ENCODE measurements at places on chromosomes 3 and 15. TPM values are rescaled to one million over a fixed set of nuclear protein-coding genes. Genes with fewer than 3 reads are reported as not detected.

- no peak for DNase-seq
These were observed 10.3 kb upstream of the ABHD10 start for GRCh38 chr3:111968319-111969054.

DNA sequence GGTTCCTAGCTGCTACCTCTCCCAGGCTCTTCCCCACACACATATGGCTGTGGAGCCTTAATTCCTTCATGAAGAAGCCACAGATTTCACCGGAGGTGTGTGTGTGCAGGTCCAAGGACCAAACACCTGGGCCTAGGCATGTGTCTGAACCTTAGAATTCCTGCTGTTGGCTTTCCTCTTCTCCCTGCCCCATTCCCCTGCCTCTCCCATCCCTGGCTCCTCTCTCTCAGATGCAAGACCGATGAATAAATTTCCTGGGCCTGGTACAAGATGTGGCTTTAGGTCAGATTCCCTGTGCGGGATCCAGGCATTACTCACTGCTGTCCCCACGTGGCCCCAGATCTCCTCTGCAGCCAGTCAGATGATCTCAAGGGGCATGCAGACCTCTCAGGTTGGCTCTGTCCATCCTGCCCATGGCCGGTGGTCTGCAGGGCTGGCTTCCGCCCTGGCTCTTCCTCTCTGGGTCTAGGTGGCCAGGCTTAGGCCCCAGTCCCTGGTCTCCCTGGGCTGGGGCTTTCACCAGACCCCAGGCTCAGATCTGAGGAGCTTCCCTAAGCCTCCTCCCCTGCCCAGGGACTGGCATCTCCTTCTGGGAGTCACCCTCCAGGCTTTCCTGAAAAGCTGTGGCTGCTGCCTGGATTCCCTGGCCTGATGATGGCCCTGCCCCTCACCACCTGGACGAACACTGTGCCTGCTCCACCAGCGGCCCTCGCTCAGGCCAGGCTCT is 20.5 kb downstream of the CCR9 start:
- peak; percentile 21 for DNase-seq

- DNase-seq, result peak; percentile 26
These were observed 8.5 kb upstream of the CTXND1 start for GRCh38 chr15:80260551-80260950.

GRCh38 chr15:66359740-66360139 is 3.3 kb upstream of the TIPIN start:
- no peak for DNase-seq

Gene RHCG
- 23.8 TPM for total RNA-seq

GRCh38 chr3:155202626-155203025 is 90.9 kb downstream of the STRIT1 start:
- peak; percentile 58 for DNase-seq

- no peak for DNase-seq
These were observed 29.1 kb upstream of the ATP13A5 start for GRCh38 chr3:193407688-193408087.

- DNase-seq, result no peak
These were observed 72.2 kb downstream of the PPCDC start for GRCh38 chr15:75095594-75095993.

GRCh38 chr3:22159004-22159695 is 408.1 kb upstream of the ZNF385D start:
- DNase-seq, result no peak

- no peak for DNase-seq
These were observed 49.7 kb upstream of the TSPAN3 start for GRCh38 chr15:77120576-77120975.

GRCh38 chr3:113212150-113212843 is 940 bp downstream of the BOC start:
- DNase-seq, result peak; percentile 88

DNA sequence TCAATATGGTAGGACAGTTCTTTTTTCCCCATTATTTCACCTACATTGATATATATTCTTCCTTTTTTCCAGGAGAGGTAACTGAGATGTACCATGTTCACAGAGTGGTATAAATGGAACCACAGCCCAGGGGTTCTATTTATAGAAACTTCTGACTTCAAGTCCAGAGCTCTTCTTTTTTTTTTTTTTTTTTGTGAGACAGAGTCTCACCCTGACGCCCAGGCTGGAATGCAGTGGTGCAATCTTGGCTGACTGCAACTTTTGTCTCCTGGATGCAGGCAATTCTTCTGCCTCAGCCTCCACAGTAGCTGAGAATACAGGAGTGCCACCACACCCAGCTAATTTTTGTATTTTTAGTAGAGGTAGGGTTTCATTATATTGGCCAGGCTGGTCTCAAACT is 267.1 kb upstream of the TPRG1 start:
- no peak for DNase-seq

DNA sequence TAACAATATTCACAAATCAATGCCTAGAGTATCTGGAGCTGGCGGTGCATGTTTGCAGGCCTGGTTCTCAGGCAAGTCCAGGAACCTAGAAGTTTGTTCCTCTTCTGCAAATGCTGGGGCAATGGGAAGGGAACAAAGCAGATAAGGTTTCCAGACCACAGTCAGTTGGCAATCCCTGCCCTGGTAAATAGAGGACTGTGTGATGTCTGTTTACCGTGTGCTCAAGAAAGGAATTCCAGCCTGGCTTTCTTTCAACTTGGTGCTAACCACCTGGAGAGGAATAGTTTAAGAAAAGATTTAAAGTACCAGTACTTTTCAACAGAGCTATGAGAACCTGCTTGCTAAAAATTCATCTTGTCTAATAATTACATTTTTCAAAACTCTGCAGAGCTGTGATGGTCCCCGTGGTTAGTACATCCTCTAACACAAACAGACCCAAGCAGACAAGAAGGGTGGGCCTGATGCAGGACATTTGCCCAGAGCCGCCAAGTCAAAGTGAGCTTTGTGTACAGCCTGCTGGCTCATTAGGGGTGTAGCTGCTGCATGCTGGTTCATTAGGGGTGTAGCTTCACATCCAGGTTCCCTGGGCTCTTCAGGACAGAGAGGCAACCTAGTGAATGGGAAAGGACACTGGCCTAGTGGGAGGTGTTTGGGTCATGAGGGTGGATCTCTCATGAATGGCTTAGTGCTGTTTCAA is 220.5 kb downstream of the SQOR start:
- no peak for DNase-seq

GRCh38 chr15:31325595-31326155 is 960 bp upstream of the KLF13 start:
- peak; percentile 95 for DNase-seq

- DNase-seq, result no peak
These were observed 11.4 kb upstream of the SPTBN5 start for GRCh38 chr15:41905036-41905793.

Gene CPNE9
- total RNA-seq, result 1.6 TPM

DNA sequence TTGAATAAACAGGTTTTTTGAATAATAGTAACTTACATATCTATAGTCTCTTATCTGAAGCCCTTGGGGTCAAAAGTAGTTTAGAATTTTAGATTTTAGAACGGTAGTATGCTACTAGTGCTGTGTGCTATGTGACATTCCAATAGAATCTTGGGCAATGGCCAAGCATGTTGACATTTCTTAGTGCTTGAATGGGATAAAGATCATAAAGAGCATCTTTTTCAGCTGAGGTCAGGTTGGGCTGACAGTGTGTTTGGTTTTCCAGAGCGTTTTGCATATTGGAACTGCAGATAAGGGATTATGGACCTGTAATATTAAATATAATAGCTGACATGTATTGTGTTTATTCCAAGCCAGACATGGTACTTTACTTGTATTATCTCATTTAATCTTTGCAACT is 32.1 kb downstream of the CNTN4 start:
- DNase-seq, result no peak

- no peak for DNase-seq
These were observed 37.9 kb downstream of the ACP3 start for GRCh38 chr3:132354916-132355702.

DNA sequence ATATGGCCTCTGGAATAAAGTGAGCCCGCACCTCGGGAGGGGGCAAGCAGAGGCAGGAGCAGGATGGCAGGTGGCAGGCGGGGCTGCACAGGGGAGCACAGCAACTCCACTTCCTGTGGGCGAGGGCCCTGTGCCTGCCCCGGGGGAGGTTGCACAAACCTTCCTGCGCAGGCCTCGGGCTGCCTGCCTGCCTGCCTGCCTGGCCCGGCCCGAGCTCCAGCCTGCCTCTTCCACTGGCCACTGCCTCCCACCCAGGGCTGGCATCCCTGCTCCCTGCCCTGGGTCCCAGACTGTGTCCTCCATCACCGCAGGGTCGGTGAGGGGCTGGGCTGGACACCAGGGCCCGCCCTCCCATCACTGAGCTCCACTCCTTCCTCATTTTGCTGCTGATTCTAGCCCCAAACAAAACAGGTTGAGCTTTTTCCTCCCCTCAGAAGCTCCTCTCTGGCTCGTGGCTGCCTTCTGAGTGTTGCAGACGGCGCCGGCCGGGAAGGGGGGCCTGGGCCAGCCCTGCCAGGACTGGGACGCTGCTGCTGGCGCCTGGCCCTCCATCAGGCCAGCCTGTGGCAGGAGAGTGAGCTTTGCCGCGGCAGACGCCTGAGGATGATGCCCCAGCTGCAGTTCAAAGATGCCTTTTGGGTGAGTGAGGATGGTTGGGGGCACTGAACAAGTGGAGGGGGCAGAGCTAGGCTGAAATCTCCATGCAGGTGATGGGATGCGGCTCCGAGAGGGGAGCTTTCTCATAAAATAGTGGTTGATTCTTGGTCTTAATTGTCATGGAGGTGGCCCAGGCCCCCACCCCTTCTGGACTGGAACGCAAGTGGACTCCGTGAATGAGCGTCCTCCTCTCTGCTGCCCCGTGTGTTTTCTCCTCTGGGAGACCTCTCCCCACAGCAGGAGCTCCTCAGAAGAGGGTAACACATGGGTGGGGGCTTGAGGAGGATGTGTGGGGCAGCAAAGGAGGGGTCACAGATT is at the start of gene PSTPIP1:
Gene PSTPIP1 (plus strand): TSS at position 156 of the 975 bp plus-strand sequence. CDS start 448 bp downstream, at position 604.
- peak; percentile 88 for DNase-seq

Gene CNTN3
- 0.42 TPM for total RNA-seq

Gene PPM1L
- total RNA-seq, result 46.5 TPM

DNA sequence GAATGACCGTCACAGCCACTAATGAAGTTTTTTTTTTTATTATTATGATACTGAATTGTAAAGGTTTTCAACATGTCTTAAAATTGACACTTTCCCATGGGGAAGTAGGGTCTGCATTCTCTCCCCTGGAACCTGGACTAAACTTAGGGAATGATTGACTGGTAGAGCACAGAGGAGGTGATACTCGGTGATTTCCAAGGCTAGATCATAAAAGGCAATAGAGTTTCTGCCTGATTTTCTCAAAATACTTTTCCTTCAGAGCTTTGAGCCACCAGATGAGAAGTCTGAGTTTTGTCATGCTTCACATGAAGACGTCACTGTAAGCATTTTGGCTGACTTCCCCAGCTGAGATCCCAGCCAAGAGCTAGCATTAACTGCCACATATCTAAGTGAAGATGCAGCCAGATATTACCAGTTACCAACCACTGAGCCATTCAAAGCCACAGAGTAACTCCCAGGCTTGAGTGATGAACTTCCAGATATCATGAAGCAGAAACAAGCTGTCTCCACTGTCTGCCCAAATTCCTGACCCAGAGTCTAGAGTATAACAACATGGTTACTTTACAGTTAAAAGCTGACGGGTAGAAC is 105.8 kb downstream of the LSAMP start:
- DNase-seq, result no peak

DNA sequence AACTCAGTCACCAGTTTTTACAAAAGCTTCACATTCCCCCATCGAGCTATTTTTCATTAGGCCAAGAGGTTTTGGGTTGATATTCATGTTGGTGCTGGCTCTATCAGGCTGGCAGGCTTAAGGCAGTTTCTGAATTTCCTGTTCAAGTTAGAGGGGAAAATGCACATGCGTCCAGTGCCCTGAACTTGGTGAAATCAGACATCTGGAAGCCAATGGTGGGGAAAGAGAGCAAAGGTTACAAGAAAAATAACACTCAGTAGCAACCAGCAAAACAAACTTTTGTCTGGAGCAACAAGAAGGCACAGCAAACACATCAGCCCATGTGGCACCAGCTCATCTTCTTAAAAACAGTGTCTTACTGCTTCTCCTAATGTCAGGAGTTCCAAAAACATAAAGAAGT is 155.6 kb upstream of the TSC22D2 start:
- no peak for DNase-seq

GRCh38 chr15:35211240-35211902 is 126.3 kb upstream of the NANOGP8 start:
- no peak for DNase-seq

- DNase-seq, result no peak
These were observed 50.5 kb downstream of the THBS1 start for GRCh38 chr15:39631357-39631756.

Gene ST8SIA2
- not detected for total RNA-seq

GRCh38 chr3:52528586-52529375 is 4.9 kb downstream of the NT5DC2 start:
- peak; percentile 84 for DNase-seq

GRCh38 chr3:165800970-165801369 is 36.3 kb downstream of the BCHE start:
- no peak for DNase-seq

Gene PDZRN3
- total RNA-seq, result 12.9 TPM

Gene COL6A5
- total RNA-seq, result 0.84 TPM

GRCh38 chr15:93144463-93145236 is 55.6 kb upstream of the RGMA start:
- no peak for DNase-seq

- no peak for DNase-seq
These were observed 28.8 kb downstream of the XRN1 start for GRCh38 chr3:142418926-142419592.

Gene CHST2
- total RNA-seq, result 2.2 TPM

Gene ITIH4
- 2.6 TPM for total RNA-seq

GRCh38 chr3:157523814-157524213 is 20.6 kb upstream of the VEPH1 start:
- DNase-seq, result no peak

Gene OR5H6
- total RNA-seq, result not detected

- no peak for DNase-seq
These were observed 151.2 kb downstream of the EBLN2 start for GRCh38 chr3:73212683-73213082.

GRCh38 chr15:42650208-42651066 is 75.0 kb downstream of the STARD9 start:
- no peak for DNase-seq

DNA sequence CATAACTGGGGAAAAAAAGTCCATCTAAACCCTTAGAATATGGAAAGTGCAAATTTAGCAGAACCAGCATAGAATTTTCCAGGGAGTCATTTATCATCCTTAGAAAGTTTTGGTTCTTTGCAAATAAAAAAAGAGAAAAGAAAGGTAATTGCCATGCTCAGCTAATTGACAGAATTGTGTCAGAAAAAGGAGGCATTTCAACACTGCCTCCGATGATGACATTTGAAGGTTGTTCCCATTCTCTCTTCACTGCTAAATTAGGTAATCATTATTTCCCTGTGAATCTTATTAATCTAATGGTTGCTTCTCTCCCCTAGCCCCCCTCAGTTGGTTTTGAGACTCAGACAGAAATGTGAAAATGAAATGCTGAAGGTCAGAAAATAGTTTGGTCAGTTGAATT is 139.2 kb downstream of the PDCD6IP start:
- DNase-seq, result no peak

DNA sequence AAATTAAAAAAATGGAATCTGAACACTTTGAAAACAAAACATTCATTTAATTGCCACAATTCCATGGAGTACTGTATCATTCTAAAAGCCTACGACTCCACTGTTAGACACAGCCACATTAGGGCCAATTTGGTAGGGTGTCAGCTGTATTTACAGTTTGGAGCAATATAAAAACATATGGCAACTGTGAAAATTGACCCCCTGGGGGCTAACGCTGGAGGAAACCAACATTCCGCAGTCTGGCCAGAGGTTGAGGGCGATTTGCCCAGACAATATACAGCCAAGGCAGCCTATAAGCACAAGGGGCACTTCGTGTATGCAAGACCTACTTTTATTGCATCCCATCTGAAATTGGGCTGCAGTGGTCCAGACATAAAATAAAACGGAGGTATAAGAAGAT is 476.5 kb upstream of the WNT5A start:
- DNase-seq, result no peak

- no peak for DNase-seq
These were observed 11.8 kb downstream of the UBE3A start for GRCh38 chr15:25426896-25427610.

Gene TCTA
- total RNA-seq, result 17.1 TPM
